Lower leg skin (tissue), 4 donors: ENCODE measurements at places on chromosomes 2 and 18. TPM values are rescaled to one million over a fixed set of nuclear protein-coding genes. Genes with fewer than 3 reads are reported as not detected.

DNA sequence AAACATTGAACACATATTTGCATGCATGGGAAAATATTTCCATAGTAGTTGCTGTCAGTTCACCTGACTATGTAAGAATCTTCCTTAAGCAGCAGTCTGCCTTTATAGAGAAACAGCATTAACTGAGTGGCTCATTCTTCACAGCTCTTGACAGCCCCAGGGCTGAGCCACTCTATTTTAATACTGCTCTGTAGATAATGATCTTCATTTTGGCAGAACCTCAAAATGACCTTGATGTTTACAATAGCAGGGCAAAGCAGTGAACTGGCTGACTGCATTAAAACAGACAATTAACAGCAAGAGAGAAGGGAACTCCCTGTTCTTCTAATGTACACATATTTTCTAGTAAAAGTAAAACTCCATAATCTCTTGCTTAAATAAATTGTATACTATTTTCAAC, 580.6 kb upstream of the SOX11 start:
- DNase-seq = no peak

Gene MYO1B
- total RNA-seq = 27.6 TPM

Gene BOLL
- not detected for total RNA-seq

GRCh38 chr18:70172225-70172624, 33.3 kb downstream of the RTTN start:
- no peak for DNase-seq

DNA sequence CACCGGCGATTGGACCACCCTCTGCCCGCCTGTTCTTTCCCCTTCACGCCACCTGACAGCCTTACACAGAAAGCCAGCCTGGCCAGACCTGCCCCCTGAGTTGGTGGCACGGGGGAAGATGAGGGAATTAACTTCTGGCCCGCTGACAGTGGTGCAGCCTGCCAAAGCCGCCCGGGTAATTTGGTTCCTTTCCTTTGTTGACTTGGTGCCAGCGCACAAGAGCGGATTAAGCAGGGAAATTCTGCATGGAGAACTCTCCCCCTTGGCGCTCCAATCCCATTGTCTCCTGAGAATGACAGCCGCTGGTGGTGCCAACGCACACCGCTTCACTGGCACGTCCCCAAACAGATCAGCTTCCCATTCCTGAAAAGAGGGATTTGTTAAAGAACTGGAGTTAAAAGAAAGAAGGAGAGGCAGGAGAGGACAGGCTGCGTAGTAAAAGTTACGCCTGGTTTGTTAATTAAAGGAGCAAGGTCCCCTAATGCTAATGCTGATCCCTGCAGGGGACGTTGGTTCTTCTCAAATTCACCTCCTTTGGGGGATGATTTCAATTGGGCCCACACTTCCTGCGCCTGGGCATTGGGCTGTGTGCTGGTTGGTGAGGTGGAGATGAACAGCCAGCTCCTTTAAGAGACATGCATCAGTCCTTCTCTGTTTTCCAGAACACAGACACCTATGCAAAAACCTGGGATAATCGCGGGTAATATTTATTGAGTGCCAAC, 286.8 kb downstream of the MYCN start:
- no peak for DNase-seq

- no peak for DNase-seq
These were observed 536 bp downstream of the ELP2 start for GRCh38 chr18:36130039-36130831.

DNA sequence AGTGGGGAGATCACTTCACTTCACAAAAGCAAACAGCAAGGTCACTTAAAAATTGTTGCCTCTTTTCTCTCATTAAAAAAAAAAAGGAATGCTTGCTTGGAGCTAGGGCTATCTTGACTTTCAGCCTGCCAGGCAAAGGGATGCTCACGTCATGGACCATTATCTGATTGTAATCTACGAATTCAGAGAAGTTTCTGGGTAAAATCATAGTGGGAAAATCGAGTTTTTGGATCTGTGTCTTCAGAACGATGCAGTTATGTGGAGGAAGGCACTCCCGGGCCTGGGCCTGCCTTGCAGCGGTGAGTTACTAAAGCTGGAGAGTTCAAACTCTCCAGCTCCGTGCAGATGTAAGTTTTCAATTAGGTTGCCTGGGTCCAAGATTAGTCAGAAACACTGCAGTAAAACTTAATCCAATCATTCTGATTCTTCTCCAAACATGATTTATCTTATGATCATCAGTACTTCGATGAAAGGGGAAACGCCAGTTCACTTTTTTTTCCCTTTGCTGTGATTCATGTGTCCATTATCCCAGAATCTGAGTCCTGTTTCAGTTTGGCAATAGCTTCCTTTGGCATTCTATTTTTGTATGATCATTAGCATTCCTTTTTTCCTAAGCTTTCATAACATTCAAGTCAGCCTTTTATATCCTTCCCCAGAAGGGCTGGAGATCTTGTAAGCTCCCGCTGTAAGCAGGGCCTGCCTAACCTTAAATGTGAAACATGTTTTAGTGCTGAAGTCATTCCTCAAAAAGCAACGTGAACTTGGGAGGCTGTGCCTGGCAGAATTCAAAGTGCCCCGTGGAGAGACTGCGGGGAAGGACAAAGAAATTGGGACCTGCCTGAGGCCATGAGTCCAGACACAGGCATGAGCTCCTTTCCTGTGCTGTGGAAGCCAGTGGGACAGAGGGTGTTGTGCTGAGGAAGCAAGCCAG, 119.3 kb upstream of the TWIST2 start:
- DNase-seq = peak; percentile 87

Gene NT5C1B
- not detected for total RNA-seq

DNA sequence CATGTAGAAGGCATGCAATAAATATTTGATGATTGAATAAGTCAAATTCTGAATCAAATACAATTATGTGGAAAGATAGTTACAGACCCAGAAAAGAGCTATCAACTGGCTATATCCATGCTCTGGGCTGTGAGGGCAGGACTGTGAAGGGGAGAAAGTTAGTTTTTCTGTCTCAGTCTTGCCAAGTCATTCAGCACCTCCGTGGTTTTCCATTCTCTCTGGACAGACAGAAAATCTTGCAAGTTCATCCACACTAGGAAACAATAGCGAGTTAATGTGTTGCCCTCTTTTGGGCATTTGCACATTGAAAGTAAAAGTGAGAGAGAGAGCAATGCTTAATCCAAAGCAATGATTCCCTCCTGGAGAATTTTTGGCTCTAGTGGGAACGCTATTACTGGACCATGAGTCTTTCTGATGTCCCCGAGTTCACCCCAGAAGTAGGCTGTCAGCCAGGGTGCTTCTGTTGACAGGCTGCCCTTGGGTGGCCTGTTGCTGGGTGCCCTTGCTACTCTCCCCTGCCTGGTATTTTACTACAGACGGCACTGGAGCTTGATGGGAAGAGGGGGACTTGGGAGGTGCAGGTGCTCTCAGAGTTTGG, 238.3 kb downstream of the LOXHD1 start:
- DNase-seq = no peak

- peak; percentile 89 for DNase-seq
These were observed 57.6 kb downstream of the VAPA start for GRCh38 chr18:9971313-9971920.

DNA sequence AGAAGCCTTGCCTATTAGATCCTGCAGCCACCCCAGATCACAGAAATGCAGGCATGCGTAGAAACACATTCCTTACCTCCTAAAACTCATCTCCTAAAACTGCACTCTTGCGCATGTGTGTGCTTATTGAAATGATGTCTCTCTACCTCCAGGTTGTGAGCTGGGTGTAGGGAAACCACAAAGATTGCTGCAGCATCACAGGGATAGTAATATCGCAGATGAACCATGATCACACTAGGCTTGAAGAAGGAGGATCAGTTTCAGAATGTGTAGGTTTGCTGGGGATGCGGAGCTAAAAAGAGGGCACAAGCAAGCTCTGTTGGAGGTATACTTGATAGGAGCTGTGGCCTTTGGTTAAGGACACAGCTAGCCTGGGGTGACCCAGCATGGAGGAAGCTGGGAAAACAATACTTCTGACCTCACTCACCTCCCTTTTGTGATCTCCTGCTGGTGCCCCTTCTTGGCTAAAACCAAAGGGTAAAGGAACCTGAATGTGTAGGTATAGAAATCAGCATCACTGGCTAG, 118.8 kb downstream of the SETBP1 start:
- no peak for DNase-seq

DNA sequence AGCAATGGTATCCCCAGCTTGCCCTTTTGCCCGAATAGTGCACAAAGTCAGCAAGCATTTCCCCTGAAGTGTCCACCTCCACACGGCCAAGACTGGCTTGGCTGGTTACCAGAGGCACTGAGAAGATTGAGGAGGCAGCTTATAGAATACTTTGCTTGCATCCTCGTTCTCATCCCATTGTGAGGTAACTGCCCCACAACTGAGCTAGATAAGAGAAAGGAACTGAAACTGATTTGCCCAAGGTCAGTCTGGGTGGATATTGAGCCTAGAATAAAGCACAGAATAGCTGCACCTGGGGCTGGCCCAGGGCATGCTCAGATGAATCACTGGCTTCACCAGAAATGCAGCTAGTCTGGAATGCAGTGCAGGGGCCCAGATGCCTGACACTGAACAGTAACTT, 32.7 kb upstream of the MAP4K3 start:
- DNase-seq = no peak

Gene PTH2R
- 0.29 TPM for total RNA-seq

Gene TUBB8B
- total RNA-seq = not detected

DNA sequence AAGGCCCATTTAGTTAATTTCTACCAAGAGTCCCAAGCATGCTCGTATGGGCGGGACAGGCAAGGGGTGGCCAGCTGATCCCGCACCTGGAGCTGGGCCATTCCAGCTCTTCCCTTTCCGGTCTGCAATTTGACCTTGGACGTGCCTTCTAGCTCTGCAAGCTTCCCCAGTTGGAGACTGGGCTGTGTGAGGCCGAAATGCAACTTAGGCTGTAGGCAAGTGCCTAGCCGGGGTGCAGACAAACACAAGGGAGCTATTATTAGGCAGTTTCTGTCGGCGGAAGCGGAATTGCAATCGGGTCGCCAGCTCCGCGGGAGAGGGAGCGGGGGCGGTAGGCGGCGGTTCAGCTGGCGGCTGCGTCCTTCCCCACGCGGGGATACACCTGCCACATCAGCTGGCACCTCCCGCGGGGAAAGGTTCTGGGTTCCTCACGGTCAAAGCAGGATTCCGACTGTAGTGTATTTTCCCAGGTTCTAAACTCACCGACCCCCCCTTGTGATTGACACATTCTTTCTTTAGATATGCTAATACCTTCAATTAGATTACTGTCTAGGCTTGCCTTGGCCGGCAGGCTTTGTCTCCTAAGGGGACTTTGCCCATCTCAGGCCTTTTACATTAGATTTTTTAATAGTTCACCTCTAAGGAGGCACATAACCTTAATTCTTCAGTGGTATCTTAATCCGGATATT, 17.1 kb upstream of the ZNF532 start:
- no peak for DNase-seq

- DNase-seq = no peak
These were observed 155.3 kb downstream of the COL6A3 start for GRCh38 chr2:237258615-237259014.

Gene TMEM37
- 2.8 TPM for total RNA-seq

DNA sequence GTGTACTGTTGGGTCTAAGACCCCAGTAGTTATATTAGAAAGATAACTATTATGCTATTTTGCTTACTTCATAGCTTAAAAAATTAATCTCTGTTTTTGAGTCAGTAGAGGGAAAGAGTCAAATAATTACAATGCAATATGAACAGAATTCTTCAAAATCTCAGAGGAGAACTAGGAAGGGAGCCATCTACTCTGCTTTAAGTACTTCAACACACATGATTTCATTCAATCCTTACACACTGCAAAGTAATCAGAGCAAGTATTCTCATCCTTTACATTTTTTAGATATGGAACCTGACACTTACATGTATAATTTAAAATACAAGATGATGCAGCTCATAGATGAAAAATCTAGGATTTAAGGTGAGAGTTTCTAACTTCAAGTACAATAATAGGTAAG, 27.7 kb downstream of the COL5A2 start:
- DNase-seq = no peak

Gene VWA3B
- total RNA-seq = not detected

DNA sequence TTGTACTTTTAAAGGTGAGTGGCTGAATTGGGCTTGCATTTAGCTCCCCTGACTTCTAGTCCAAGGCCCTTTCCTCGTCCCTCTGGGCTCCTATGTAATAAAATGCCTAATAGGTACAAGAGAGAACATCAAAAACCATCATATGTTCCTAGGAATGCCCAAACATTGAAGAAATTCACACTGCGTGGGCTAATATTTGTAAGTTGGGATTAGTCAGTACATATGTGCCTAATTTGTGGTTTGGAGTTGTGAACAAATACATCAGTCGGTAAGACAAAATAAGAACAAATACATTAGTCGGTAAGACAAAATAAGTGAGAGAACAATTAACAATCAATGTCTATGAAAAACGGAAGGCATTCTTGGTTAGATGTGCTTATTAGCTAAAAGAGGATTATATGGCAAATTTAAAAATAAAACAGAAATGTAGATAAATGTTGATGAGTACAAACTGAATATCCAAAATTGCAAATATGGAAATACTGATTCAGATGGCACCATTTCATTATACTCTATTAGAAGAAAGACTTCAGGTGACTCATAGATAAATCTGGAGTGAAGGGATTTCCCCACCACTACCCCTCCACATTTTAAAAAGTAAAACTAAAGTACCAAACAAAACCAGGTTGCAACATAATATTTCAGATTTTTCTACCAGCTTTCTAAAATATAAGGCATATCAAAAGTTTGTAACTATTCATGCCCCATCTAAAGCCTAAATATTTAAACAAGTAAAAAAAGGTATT, 325.4 kb downstream of the ZEB2 start:
- no peak for DNase-seq

Gene DUSP19
- total RNA-seq = 2.0 TPM

- no peak for DNase-seq
These were observed 547.4 kb downstream of the SLC4A3 start for GRCh38 chr2:220174826-220175225.

DNA sequence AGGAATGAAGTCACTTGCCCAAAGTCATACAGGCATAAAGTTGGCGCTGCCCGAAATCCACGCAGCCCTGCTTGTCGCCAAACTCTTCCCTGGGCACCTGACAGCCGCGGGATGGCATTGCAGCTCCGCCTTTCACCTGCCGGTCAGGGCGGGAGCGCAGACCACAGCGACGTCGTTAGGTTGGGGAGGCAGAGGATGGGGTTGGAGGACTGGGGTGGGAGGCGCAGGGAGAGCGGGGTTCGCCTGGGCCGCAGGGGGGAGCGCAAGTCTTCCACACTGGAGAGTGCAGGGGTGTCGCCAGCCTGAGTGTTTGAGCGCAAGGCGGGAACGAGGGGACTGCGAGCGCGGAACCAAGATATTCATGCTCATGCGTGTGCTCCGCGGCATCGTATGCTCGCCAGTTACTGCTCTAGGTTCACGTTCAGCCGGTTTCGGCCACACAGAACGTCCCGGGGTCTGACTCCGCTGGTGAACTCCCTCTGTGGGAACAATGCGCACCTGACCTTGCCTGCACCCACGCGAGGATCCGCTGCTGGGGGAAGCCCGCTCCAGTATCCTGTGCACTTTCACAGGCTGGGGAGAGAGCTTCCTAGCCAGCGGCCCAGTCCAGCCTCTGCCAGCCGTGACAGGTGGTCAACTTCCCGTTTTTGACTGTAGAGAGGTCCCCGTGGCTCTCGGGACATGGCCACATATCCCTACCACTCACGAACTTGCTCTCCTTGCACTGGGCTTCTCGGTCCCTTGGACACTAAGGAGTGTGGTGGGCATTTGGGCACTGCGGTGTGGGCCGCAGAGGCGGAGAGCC, 767 bp upstream of the NPPC start:
- DNase-seq = peak; percentile 80
